Activated CD4-positive, alpha-beta memory T cell treated with anti-CD3 and anti-CD28 coated beads, Interleukin-2, amount 10 ng/mL, durations not matched to agents 7 days and 5 days (primary cell): ENCODE measurements at places on chromosomes 12 and 14. TPM values are rescaled to one million over a fixed set of nuclear protein-coding genes. Genes with fewer than 3 reads are reported as not detected.

DNA sequence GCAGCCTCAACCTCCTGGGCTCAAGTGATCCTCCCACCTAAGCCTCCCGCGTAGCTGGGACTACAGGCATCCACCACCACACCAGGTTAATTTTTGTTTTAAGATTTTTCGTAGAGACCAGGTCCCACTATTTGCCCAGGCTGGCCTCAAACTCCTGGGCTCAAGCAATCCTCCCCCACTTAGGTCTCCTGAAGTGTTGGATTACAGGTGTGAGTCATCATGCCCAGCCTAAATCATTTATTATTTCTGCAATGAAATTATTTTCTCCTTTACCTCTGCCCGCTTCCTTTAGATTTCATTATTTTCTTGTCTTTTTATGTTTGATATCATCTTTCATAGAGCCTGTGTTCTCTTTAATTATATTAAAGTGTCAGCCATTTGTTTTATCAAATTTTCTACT, 165.2 kb upstream of the OTX2 start:
- no peak for DNase-seq

The PLEK2 gene
- total RNA-seq, result not detected

The ACOT6 gene
- not detected for total RNA-seq

The RND1 gene
- 3.0 TPM for total RNA-seq

The PIWIL1 gene
- not detected for total RNA-seq

DNA sequence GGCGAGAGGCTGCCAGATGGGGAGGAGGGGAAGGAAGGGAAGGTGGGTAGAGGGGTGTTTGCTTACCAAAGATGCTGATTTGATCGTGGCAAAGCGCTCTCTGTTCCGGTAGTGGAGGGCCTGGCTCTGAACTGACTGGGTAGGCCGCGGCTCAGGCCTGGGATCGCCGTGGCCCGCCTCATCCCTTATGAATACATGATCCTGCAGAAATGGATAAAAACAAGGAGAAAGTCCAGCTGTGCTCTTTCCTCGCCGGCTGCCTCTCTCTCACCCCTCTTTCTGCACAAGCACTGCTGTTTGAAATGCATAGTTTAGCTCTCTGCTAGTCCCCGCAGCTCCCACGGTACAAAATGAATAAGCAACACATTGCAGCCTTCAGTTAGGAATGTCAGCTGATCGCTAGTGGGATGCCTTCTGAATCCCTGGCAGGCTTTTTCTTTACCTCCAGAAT, 53.8 kb downstream of the PEBP1 start:
- DNase-seq, result no peak

GRCh38 chr12:127620735-127621355, 646.1 kb upstream of the TMEM132C start:
- no peak for DNase-seq

DNA sequence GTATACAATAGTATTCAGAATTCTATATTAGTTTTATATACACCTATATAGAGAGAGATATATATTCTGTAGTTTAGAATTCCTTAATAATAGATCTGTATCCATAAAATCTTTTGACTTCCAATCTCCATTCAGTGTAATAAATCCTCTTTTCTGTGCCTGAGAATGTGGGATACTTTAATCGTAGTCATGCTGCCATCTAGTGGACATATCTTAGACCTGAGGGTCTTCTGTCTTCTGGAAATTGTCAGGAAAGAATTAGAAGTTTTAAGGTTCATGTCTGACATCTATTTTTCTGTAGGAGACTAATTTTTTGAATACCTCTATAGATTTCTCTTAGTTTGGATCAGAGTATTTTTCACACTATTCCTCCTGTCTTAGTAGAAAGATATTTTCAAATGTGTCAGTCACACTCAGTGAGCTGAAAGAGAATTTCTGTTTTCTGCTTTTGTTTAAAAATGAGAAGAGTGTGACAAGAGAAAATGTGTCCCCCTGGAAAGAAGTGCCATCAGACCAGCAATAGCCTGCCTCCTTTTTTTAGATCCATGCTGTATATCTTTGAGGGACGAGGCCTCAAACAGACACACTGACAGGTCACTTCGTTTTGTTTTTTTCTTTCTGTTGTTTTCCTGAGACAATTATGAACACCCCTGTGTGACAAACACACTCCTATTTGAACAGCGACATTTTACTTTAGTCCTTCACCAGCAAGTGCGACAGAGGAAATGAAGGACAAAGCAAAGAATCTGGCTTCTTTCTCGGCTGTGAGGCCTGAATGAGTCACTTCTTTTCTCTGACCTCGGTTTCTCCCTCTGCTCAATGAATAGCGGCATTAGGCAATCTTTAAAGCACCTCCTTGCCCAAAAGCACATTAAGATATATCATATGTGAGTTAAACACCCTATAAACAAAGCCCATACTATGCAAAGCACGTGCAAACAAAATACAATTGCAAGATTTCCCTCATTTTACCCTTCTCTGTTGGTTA, 96.3 kb downstream of the GALC start:
- DNase-seq, result no peak

DNA sequence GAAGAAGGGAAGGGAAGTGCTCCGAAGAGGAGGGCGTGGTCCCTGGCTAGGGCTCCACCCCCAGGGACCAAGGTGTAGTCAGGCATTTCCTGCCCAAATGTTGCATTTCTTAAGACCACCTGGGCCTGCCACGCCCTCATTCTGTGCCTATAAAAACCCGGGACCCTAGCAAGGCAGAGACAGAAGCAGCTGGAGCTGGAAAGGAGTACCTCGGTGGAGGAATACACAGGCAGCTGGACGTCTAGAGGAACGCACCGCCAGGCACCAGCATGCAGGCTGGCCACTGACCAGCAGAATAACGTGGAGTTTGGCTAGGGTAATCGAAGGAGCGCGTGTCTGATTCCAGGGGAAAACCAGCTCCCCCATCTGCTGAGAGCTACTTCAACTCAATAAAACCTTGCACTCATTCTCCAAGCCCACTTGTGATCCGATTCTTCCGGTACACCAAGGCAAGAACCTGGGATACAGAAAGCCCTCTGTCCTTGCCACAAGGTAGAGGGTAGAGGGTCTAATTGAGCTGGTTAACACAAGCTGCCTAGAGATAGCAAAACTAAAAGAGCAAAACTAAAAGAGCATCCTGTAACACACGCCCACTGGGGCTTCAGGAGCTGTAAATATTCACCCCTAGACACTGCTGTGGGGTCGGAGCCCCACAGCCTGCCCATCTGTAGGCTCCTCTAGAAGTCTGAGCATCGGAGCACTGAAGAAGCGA, 21.0 kb downstream of the CFL2 start:
- peak; percentile 36 for DNase-seq

GRCh38 chr12:57063991-57064685, 14.2 kb upstream of the MYO1A start:
- DNase-seq, result peak; percentile 54

The ZNF384 gene
- 69.5 TPM for total RNA-seq

The TMEM253 gene
- total RNA-seq, result not detected

GRCh38 chr12:31560516-31560915, 30.4 kb downstream of the DENND5B start:
- no peak for DNase-seq

- DNase-seq, result no peak
These were observed 55.2 kb upstream of the RIN3 start for GRCh38 chr14:92458136-92459029.

DNA sequence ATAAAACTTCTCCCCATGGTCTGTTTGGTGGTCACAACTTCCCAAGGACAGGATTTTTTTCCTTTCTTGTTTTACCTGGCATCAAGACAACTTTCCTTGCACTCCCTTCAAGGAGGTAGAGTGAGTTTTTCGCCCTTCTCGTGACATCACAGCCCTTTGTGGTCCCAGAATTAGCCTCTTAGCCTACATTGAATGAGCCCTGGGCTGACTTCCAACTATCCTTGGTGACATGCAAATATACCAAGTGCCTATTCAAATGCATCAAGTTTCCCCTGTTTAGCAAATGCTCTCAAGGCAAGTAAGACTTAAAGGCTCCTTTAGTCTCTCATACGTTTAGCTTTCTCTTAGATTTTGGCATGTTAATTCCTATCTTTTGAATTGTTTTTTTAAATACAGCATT, 36.6 kb downstream of the TC2N start:
- DNase-seq, result no peak

- DNase-seq, result no peak
These were observed 121.3 kb downstream of the CRADD start for GRCh38 chr12:93798279-93799151.

- no peak for DNase-seq
These were observed 154.6 kb upstream of the OTX2 start for GRCh38 chr14:56964895-56965294.

DNA sequence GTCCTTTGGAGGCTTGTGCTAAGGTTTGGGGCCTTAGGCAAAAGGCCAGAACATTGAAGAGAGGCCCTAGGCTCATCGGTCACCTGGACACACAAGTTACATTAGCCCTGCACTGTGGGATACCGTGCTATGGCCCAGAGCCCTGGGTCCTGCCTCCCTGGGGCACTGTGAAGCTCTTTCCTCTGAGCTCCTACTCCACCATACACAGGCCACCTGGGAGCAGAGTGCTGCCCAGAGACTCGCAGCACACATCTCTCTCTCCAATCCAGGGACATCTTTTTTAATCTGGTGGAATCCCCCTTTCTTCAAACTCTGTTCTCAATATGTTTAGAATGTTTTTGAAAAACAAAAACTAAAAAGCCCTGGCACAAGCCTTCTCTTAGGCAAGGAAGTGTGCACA, 314.2 kb upstream of the RGS6 start:
- DNase-seq, result no peak

- DNase-seq, result no peak
These were observed 216.1 kb downstream of the MSRB3 start for GRCh38 chr12:65494537-65494936.

- no peak for DNase-seq
These were observed 12.8 kb upstream of the FGF23 start for GRCh38 chr12:4392223-4392742.
